ENCODE measurements at places on chromosomes 11 and 22.

GRCh38 chr11:115334932-115335788, 169.1 kb downstream of the CADM1 start:
- no peak for DNase-seq
- no peaks in the 10 kb centered on the region for H3K4me1 ChIP-seq
- no peaks in the 10 kb centered on the region for H3K27me3 ChIP-seq
- no peaks in the 10 kb centered on the region for H3K36me3 ChIP-seq
- H3K27ac ChIP-seq = no peak overlapping the region

- no peaks in the 10 kb centered on the region for H3K27me3 ChIP-seq
- H3K27ac ChIP-seq = peak overlapping the region; percentile 95
- H3K4me3 ChIP-seq = peak overlapping the region; percentile 79
- H3K36me3 ChIP-seq = peaks cover 50% of the 10 kb centered on the region
- H3K4me1 ChIP-seq = peaks cover 92% of the 10 kb centered on the region
These were observed 10.5 kb downstream of the GRK2 start for GRCh38 chr11:67276781-67277230.

DNA sequence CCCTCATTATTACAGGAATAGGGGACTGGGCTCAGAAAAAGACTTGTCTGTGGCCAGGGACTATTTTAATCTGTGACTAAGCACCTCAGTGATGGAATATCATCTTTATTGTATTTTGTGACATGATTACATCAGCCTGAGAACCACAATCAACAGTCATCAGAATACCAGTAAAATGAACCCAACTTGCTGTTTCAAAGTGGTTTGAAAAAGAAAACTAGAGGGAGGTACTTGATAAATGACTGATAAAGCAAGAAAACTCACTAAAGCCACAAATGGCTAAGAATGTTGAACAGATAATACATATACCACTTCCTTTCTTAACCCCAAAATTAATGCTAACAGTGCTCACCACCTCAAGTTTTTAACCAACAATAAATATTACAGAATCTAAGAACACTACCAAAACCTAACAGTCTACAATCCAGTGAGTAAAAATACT, 155.7 kb downstream of the ATG16L2 start:
- H3K36me3 ChIP-seq = peaks cover 76% of the 10 kb centered on the region
- no peaks in the 10 kb centered on the region for H3K27me3 ChIP-seq
- H3K4me1 ChIP-seq = peaks cover 41% of the 10 kb centered on the region
- no peak overlapping the region for H3K27ac ChIP-seq

DNA sequence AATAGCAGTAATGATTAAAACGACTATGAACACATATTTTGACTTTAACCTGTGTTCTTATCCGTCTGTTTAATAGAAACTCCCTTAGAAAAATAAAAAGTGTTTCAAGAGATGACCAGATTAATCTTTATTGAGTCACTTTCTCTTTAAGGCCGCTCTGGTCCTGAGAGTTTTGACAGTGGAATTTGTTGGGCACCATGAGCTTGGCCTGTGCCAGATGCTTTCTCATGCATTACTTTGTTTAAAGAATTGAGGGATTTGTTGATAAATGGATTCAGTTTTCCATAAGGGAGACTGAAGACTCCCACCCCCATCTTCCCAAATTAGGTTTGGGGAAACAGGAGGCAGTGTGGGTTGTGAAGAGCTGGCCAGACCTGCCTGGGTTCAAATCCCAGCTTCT, 53.2 kb upstream of the ALX4 start:
- no peak overlapping the region for H3K4me3 ChIP-seq
- H3K27ac ChIP-seq = no peak overlapping the region
- H3K4me1 ChIP-seq = no peaks in the 10 kb centered on the region
- H3K36me3 ChIP-seq = peaks cover 5% of the 10 kb centered on the region

GRCh38 chr11:119338318-119338890, 2.3 kb downstream of the C1QTNF5 start:
- no peak overlapping the region for H3K4me3 ChIP-seq
- peak overlapping the region; percentile 9 for H3K27ac ChIP-seq
- DNase-seq = no peak
- peaks cover 9% of the 10 kb centered on the region for H3K36me3 ChIP-seq

DNA sequence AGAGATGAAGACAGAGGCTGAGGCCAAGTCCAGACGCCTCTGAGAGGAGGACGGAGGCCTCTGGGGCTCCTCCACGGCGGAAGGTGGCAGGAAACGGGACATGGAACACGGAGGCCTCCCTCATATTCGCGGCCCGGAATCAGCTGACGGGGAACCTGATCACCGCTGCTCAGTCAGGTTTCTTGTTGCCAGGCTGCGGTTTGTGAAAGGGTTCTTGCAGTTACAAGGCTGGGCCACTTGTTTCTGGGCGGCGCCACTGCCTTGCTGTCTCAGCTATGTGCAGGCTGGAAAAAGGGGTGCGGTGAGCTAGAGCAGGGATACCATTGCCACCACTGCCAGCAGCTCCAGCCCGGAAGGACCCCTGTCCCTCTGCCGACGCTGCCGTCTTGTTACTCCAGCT, 10.0 kb upstream of the MMP1 start:
- no peak overlapping the region for H3K4me3 ChIP-seq
- no peak for DNase-seq
- no peaks in the 10 kb centered on the region for H3K36me3 ChIP-seq
- H3K4me1 ChIP-seq = no peaks in the 10 kb centered on the region
- peaks cover 19% of the 10 kb centered on the region for H3K27me3 ChIP-seq

DNA sequence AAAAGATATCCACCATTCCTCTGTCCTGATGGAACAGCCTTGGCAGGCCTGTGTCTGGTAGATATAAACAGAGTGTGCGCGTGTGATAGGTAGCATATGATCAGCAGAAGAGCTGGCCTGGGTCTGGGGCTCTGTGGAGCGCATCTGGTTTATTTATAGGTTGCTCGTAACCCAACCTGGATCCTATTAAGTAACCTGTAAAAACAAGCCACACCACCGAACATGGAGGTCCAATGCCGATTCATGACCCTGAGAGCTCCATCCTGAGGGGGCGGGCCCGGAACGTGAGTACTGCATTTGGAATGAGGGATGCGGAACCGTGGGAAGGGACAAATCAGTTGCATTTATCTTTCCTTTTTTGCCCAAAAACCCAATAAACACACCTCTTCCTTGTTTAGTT, 31.9 kb upstream of the APOL5 start:
- DNase-seq = no peak
- peaks cover 28% of the 10 kb centered on the region for H3K27me3 ChIP-seq
- peaks cover under 1% of the 10 kb centered on the region for H3K36me3 ChIP-seq
- H3K4me3 ChIP-seq = no peak overlapping the region
- H3K27ac ChIP-seq = no peak overlapping the region

GRCh38 chr11:32531528-32531927, 52.1 kb upstream of the EIF3M start:
- no peak for DNase-seq
- no peaks in the 10 kb centered on the region for H3K36me3 ChIP-seq
- peaks cover 7% of the 10 kb centered on the region for H3K4me1 ChIP-seq
- peaks cover 6% of the 10 kb centered on the region for H3K27me3 ChIP-seq
- no peak overlapping the region for H3K4me3 ChIP-seq

GRCh38 chr11:93689240-93689639, 27.8 kb downstream of the CEP295 start:
- H3K27ac ChIP-seq = peak overlapping the region; percentile 82
- H3K36me3 ChIP-seq = peaks cover 52% of the 10 kb centered on the region
- H3K4me1 ChIP-seq = peaks cover 13% of the 10 kb centered on the region
- H3K4me3 ChIP-seq = peak overlapping the region; percentile 33

DNA sequence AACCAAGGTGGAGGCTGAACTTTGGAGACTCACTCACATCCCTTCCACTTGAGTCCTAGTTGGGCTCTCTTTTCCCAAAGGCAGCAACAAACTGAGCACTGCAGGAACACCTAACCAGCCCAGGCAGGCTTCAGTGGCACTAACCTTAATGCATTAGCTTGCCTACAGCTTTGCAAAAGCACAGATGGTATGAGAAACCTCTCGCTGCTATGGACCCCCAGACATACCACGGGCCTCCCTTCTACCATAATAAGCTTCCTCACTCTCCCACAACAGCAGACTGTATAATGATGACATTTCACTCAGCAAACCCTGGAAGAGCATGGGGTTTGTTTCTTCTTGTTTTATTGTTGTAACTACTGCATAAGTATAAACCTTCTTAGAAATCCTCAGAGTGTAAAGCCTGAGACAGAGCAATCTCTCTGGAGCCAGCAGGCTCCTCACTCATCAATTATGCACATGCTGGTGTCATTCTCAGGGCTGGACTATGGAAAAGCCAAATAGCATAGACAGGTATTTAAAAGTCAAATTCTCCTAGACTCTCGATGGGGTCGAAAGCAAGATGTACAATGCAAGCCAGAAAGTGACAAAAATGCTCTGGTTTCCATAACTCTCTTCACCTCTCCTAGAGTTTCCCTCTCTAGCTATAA, 167.6 kb downstream of the NXPE2 start:
- H3K27me3 ChIP-seq = no peaks in the 10 kb centered on the region
- no peak overlapping the region for H3K4me3 ChIP-seq
- H3K4me1 ChIP-seq = no peaks in the 10 kb centered on the region
- H3K27ac ChIP-seq = no peak overlapping the region
- no peaks in the 10 kb centered on the region for H3K36me3 ChIP-seq
- DNase-seq = no peak

GRCh38 chr11:1776944-1777715, 13.4 kb upstream of the CTSD start:
- no peaks in the 10 kb centered on the region for H3K36me3 ChIP-seq
- H3K4me3 ChIP-seq = no peak overlapping the region
- H3K27ac ChIP-seq = no peak overlapping the region

- no peak overlapping the region for H3K27ac ChIP-seq
- H3K36me3 ChIP-seq = peaks cover 43% of the 10 kb centered on the region
- no peak overlapping the region for H3K4me3 ChIP-seq
- H3K4me1 ChIP-seq = peaks cover 46% of the 10 kb centered on the region
- no peaks in the 10 kb centered on the region for H3K27me3 ChIP-seq
These were observed 6.6 kb upstream of the RASGRP2 start for GRCh38 chr11:64750361-64751054.

GRCh38 chr11:12591706-12592105, 82.5 kb upstream of the TEAD1 start:
- H3K4me3 ChIP-seq = no peak overlapping the region
- DNase-seq = no peak
- no peaks in the 10 kb centered on the region for H3K27me3 ChIP-seq
- H3K36me3 ChIP-seq = no peaks in the 10 kb centered on the region

DNA sequence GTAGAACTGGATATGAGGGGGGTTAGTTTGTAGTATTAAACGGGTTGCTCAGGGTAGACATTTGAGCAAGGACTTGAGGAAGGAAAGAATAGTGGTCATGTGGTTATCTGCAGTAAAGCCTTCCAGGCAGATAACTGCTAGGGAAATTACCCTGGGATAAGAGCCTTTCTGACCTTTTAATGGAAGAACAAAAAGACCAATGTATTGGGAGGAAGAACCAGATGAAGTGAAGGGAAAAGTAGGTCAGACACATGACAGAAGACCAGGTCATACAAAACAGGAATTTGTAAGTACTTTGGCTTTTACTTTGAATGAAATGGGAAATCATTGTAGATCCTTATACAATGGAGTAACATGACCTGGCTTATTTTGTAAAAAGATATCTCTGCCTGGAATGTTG, 241.9 kb upstream of the CTSC start:
- DNase-seq = no peak
- H3K36me3 ChIP-seq = no peaks in the 10 kb centered on the region
- no peak overlapping the region for H3K27ac ChIP-seq
- H3K4me3 ChIP-seq = no peak overlapping the region

GRCh38 chr11:40185793-40186192, 1273.7 kb downstream of the LRRC4C start:
- H3K27ac ChIP-seq = no peak overlapping the region
- H3K4me3 ChIP-seq = no peak overlapping the region
- no peak for DNase-seq
- H3K4me1 ChIP-seq = no peaks in the 10 kb centered on the region
- H3K27me3 ChIP-seq = no peaks in the 10 kb centered on the region

- no peaks in the 10 kb centered on the region for H3K4me1 ChIP-seq
- H3K27me3 ChIP-seq = peaks cover 6% of the 10 kb centered on the region
- DNase-seq = no peak
- H3K4me3 ChIP-seq = no peak overlapping the region
- H3K36me3 ChIP-seq = no peaks in the 10 kb centered on the region
These were observed 81.2 kb downstream of the OR5AK2 start for GRCh38 chr11:57069942-57070341.

DNA sequence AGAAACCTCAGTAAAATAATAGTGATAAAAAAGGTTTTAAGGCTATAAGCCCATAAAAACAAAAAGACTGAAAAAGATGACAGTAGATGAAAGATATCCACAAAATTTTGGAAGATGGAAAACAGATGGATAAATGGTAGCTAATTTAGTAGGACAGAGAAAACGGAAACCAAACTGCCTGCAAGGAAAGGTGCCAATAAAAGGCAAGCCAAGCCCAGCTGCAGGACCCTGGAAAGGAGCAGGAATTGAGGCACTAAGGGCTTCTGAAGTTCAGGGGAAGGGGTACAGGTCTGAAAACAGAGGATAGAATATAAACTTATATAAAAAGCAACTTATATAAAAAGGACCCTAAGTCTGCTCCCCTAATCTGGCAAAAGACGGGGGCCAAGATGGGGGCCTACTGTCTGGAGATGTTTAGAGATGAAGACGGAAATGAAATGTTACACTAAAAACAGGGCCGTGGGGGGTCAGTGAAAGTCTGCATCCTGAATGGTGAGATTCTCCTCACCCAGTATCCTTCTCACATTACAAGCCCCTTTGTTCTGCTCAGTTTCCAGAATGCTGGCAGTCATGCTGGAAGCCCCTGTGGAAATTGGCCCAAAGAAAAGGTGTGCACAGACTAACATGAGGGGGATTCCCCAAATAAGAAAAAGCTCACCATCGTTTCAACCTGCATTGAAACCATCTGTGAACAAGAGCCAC, 269.3 kb upstream of the PITPNB start:
- H3K27me3 ChIP-seq = peaks cover 26% of the 10 kb centered on the region
- no peak overlapping the region for H3K4me3 ChIP-seq
- no peaks in the 10 kb centered on the region for H3K36me3 ChIP-seq

DNA sequence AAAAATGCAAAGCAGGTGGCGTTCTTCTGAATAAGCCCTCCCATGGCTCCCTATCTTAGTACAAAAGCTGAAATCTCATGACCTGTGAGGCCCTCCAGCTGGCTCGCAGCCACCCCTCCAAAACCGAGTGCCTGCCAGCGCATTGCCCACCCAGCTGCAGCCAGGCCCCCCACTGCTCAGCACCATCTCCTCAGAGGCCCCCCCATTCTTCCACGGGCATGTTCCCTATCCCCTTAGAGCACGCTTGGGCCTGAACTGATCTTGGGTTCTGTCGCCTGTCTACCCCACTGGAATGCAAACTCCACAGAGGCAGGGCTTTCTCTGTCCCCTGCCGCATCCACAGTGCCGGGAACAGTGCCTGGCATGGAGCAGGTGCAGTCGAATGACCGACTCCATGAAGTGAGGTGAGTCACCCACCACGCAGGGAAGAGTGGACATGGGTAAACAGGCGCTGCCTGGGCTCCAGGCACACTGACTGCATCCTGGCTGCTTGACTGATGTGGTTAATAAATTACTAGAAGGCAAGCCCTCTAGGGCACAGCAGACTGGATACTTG, 11.3 kb upstream of the EFCAB6 start:
- H3K4me1 ChIP-seq = no peaks in the 10 kb centered on the region
- H3K27ac ChIP-seq = no peak overlapping the region
- H3K36me3 ChIP-seq = no peaks in the 10 kb centered on the region

- H3K27ac ChIP-seq = no peak overlapping the region
- peaks cover 35% of the 10 kb centered on the region for H3K36me3 ChIP-seq
- H3K4me1 ChIP-seq = no peaks in the 10 kb centered on the region
- no peak for DNase-seq
- H3K27me3 ChIP-seq = no peaks in the 10 kb centered on the region
- H3K4me3 ChIP-seq = no peak overlapping the region
These were observed 46.8 kb downstream of the TBX1 start for GRCh38 chr22:19807161-19807913.

GRCh38 chr11:13008625-13009475, at the start of gene RASSF10:
Gene RASSF10 (plus strand): TSS chr11:13009316. CDS start chr11:13009577, 261 bp downstream.
- peaks cover 13% of the 10 kb centered on the region for H3K4me1 ChIP-seq
- H3K27me3 ChIP-seq = peaks cover 70% of the 10 kb centered on the region
- peak; percentile 9 for DNase-seq
- H3K36me3 ChIP-seq = no peaks in the 10 kb centered on the region
